ENCODE measurements at places on chromosomes 12 and 14. TPM values are rescaled to one million over a fixed set of nuclear protein-coding genes. Genes with fewer than 3 reads are reported as not detected.

GPRC5D gene
- total RNA-seq = 13.4 TPM

TM7SF3 gene
- total RNA-seq = 67.2 TPM

GPR84 gene
- 0.95 TPM for total RNA-seq

APOF gene
- not detected for total RNA-seq

MDM2 gene
- total RNA-seq = 39.5 TPM

KHNYN gene
- total RNA-seq = 87.5 TPM

CPNE8 gene
- 38.3 TPM for total RNA-seq

PRH2 gene
- 2.1 TPM for total RNA-seq

OR10G3 gene
- total RNA-seq = not detected

LRP1 gene
- 149 TPM for total RNA-seq

STON2 gene
- total RNA-seq = 39.5 TPM

CLEC1A gene
- total RNA-seq = 0.83 TPM

- no peaks in the 10 kb centered on the region for H3K36me3 ChIP-seq
- no peaks in the 10 kb centered on the region for H3K4me1 ChIP-seq
- no peak for DNase-seq
- no peak overlapping the region for H3K27ac ChIP-seq
Observed at GRCh38 chr12:101962486-101962885, 85.1 kb downstream of the DRAM1 start.

- no peaks in the 10 kb centered on the region for H3K27me3 ChIP-seq
- no peaks in the 10 kb centered on the region for H3K36me3 ChIP-seq
Observed at GRCh38 chr14:68603533-68604360, 189.1 kb downstream of the ZFP36L1 start.

DNA sequence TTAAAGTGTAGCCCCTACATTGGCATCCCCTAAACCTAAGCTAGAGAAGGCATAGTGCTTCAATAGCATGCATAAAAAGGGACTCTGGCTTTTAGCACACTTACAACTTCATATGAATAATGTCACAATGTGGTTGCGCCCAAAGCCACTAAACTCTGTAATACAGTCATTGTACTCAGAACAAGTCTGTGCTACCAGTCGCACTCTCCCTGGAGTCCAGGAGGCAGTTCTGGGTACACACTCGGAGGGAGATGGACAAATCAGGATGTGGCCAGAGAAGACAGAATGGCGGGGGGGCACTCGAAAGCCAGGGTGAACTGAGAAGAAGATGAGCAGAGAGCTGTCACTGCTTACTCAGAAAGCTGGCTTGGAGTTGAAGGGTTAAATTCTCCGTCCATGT lies 10.6 kb downstream of the SAMD4A start:
- no peaks in the 10 kb centered on the region for H3K36me3 ChIP-seq
- H3K27me3 ChIP-seq = no peaks in the 10 kb centered on the region

DNA sequence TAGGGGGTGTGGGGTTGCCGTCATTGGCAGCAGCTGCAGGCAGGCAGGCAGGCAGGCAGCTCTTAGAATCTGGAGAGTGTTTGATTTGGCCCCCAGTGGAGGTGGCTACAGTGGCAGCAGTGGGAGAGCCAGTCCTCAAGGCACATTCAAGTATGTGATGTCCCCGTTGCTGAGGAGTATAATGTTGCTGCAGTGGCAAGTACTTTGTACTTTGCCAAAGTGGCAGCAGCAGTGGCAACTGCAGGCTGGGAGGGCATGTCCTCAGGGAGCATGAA lies 147.1 kb downstream of the PAPOLA start:
- no peaks in the 10 kb centered on the region for H3K4me1 ChIP-seq
- no peak overlapping the region for H3K4me3 ChIP-seq
- no peaks in the 10 kb centered on the region for H3K36me3 ChIP-seq
- DNase-seq = no peak
- H3K27me3 ChIP-seq = peaks cover 9% of the 10 kb centered on the region

DNA sequence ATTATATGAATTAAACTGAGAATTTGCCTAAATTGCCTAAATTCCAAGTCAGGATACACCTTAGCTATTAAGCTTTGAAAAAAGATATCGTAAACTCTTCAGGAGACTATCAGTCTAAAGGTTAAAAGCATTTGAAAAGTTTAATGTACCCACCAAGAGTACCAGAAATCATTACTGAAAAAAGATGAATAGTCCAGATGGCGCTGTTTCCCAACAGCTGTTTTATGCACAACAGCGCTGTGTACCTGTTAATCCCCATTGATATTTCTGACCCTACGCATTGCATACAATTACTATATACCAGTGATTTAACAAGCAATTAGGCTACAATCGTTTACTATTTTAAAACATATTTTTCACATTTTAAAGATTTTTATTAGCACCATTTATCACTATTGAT lies 185.0 kb downstream of the PLCZ1 start:
- no peaks in the 10 kb centered on the region for H3K27me3 ChIP-seq
- H3K4me3 ChIP-seq = no peak overlapping the region
- no peak overlapping the region for H3K27ac ChIP-seq
- no peaks in the 10 kb centered on the region for H3K36me3 ChIP-seq

DNA sequence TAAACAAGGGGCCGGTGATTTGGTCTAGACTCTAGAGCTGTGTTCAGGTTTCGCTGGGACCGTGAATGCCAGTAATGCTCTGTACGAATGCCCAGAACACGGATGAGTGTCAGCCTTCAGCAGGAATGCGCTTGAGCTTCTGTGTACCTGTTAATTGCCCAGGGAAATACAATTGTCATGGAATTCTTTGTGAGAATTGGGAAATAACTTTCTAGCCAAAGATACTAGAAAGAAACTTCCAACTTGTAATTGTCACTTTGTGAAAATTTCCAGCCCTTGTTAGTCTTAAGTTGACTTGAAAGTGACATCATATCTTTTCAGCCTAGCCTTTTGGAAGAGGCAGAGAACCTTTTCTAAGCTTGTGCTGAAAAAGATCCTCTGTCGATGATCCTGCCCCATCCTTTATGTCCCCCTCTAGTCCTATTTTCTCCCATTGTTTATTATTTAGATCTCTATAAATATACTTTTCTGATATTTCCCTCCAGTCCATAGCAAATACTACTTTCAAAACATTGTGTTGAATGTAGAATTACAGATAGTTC lies 2.7 kb downstream of the CHST11 start:
- H3K4me3 ChIP-seq = peak overlapping the region; percentile 65
- H3K27me3 ChIP-seq = peaks cover 11% of the 10 kb centered on the region
- peak overlapping the region; percentile 30 for H3K27ac ChIP-seq

- no peaks in the 10 kb centered on the region for H3K36me3 ChIP-seq
- no peak overlapping the region for H3K27ac ChIP-seq
- H3K4me1 ChIP-seq = peaks cover 27% of the 10 kb centered on the region
- no peak for DNase-seq
- H3K27me3 ChIP-seq = no peaks in the 10 kb centered on the region
- no peak overlapping the region for H3K4me3 ChIP-seq
Observed at GRCh38 chr12:93169536-93169935, 208.2 kb upstream of the NUDT4 start.

GRCh38 chr12:91577586-91578539 lies 395.2 kb upstream of the DCN start:
- H3K4me1 ChIP-seq = peaks cover 18% of the 10 kb centered on the region
- no peak overlapping the region for H3K27ac ChIP-seq
- DNase-seq = no peak
- no peaks in the 10 kb centered on the region for H3K36me3 ChIP-seq
- peak overlapping the region; percentile 26 for H3K4me3 ChIP-seq

- no peak overlapping the region for H3K27ac ChIP-seq
- peaks cover 42% of the 10 kb centered on the region for H3K4me1 ChIP-seq
- no peaks in the 10 kb centered on the region for H3K27me3 ChIP-seq
- no peak for DNase-seq
- no peak overlapping the region for H3K4me3 ChIP-seq
Observed at GRCh38 chr14:94545131-94545841, 16.0 kb upstream of the SERPINA4 start.

- H3K4me1 ChIP-seq = no peaks in the 10 kb centered on the region
- no peak overlapping the region for H3K4me3 ChIP-seq
- peak; percentile 64 for DNase-seq
- no peaks in the 10 kb centered on the region for H3K27me3 ChIP-seq
- no peak overlapping the region for H3K27ac ChIP-seq
- H3K36me3 ChIP-seq = no peaks in the 10 kb centered on the region
Observed at GRCh38 chr12:34396006-34396860, 373.9 kb downstream of the ALG10 start.

GRCh38 chr12:64621257-64621942 lies 11.1 kb downstream of the RASSF3 start:
- H3K36me3 ChIP-seq = no peaks in the 10 kb centered on the region
- H3K4me3 ChIP-seq = no peak overlapping the region
- peaks cover 38% of the 10 kb centered on the region for H3K4me1 ChIP-seq

GRCh38 chr12:8011331-8011730 lies 21.2 kb upstream of the FOXJ2 start:
- no peak overlapping the region for H3K27ac ChIP-seq
- H3K27me3 ChIP-seq = peaks cover 27% of the 10 kb centered on the region
- H3K4me1 ChIP-seq = no peaks in the 10 kb centered on the region
- H3K4me3 ChIP-seq = no peak overlapping the region
- DNase-seq = no peak
- H3K36me3 ChIP-seq = no peaks in the 10 kb centered on the region

- no peak overlapping the region for H3K4me3 ChIP-seq
- H3K36me3 ChIP-seq = no peaks in the 10 kb centered on the region
- DNase-seq = no peak
- peak overlapping the region; percentile 70 for H3K27ac ChIP-seq
- no peaks in the 10 kb centered on the region for H3K27me3 ChIP-seq
Observed at GRCh38 chr14:61537563-61538463, 157.5 kb upstream of the HIF1A start.

GRCh38 chr12:83826112-83826511 lies 1086.5 kb downstream of the SLC6A15 start:
- H3K4me3 ChIP-seq = no peak overlapping the region
- H3K27ac ChIP-seq = no peak overlapping the region
- DNase-seq = no peak

DNA sequence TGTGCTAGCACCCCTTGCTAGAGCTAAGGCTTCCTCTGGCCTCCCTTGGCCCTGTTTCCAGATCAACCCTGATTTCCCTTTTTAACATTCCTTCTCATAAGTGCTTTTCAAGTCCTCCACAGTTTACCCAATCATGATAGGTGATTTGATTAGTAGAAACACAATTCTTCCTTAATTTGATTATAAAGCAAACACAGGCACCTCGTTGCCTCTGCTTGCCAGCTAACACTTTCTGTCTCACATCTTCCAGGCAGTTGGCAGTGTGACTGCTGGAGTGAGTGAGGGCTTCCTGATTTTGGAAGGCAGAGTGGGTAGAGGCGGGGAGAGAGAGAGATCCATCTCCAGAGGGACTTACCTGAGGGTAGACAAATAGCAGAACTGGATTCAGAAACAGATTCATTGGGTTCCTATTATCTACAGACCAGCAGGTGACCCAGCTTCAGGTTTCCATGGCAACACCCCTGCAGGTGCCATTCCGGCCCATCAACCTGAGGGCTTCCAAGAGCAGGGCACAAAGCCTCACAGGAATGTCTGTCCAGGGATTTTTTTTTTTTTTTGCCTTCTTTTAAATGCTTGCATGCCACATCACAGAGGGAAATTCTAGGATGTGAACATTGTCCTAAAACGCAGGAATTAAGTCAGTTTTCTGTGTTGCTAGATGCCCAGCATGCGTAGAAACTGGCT lies 77.7 kb downstream of the PLXNC1 start:
- no peaks in the 10 kb centered on the region for H3K27me3 ChIP-seq
- H3K4me3 ChIP-seq = no peak overlapping the region
- DNase-seq = no peak
- H3K27ac ChIP-seq = no peak overlapping the region
- no peaks in the 10 kb centered on the region for H3K36me3 ChIP-seq

DNA sequence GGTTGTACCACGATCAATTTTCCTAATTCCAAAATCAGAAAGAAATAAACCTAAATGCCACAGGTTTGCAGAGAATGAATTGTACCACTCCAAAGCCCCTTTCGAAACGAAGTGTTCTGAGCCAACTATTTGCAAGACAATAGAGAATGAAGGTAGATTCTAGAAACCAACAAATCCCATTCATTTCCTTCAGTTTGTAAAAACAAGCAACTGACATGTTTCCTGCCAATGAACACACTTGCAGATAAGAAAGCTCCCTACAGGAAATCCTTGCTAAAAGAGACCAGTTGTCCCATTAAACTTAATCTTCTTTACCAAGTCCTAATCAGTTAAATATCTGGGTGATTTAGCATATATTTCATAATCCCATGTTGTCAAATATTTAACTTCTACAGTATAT lies 198.4 kb upstream of the FOXN3 start:
- no peak overlapping the region for H3K27ac ChIP-seq
- H3K4me1 ChIP-seq = peaks cover 46% of the 10 kb centered on the region
- no peaks in the 10 kb centered on the region for H3K27me3 ChIP-seq
- H3K4me3 ChIP-seq = no peak overlapping the region
- DNase-seq = no peak
- no peaks in the 10 kb centered on the region for H3K36me3 ChIP-seq

- no peaks in the 10 kb centered on the region for H3K27me3 ChIP-seq
- no peak for DNase-seq
- no peaks in the 10 kb centered on the region for H3K36me3 ChIP-seq
- no peaks in the 10 kb centered on the region for H3K4me1 ChIP-seq
- no peak overlapping the region for H3K4me3 ChIP-seq
Observed at GRCh38 chr14:61854898-61855297, 92.7 kb downstream of the SNAPC1 start.

DNA sequence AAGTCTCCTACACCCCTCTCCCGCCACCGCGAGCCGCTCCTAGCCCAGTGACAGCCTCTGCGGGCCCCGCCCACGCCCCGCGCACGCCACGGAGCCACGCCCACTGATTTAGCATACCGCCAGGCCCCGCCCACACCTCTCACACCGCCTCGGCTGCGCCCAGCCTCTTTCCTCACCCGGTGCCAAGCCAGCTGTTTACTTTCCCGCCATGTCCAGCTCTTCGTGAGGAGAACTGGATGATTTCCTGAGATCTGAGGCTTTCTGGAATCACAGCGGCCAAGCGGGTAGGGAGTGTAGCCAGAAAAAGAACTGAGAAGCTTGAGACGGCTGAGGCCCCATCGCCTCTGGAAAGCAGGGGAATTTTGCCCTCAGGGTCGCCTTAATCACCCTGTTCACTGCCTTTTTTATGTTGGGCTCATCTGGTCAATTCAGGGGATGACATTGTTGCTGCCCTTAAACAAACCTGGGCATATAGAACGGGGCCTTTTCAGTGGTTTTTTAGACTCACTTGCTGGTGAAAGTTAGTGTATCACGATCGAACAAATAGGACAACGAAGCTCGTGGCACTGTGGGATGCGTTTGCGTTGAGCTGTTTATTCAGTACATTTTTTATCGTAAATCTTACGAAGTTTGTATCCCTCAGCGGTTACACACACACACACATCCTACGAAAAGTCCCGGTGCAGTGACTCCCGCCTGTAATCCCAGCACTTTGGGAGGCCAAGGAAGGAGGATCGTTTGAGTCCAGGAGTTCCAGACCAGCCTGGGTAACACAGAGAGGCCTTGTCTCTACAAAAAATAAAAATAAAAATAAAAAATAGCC lies at the start of gene RNF212B:
Gene RNF212B (plus strand): TSS at position 165 of the 823 bp plus-strand sequence. CDS start 2,410 bp downstream, outside the sequence.
- peaks cover 10% of the 10 kb centered on the region for H3K4me1 ChIP-seq
- H3K27ac ChIP-seq = no peak within 1 kb of the TSS
- no peaks in the 10 kb centered on the region for H3K27me3 ChIP-seq
- H3K4me3 ChIP-seq = peak within 1 kb of the TSS; percentile 39

GRCh38 chr12:21276826-21277225 lies 57.9 kb downstream of the SLCO1A2 start:
- no peaks in the 10 kb centered on the region for H3K36me3 ChIP-seq
- no peak overlapping the region for H3K27ac ChIP-seq
- H3K4me3 ChIP-seq = no peak overlapping the region
- no peaks in the 10 kb centered on the region for H3K27me3 ChIP-seq

Measured in suprapubic skin (tissue), 4 donors.